ENCODE measurements at places on chromosomes 16 and 17.

DNA sequence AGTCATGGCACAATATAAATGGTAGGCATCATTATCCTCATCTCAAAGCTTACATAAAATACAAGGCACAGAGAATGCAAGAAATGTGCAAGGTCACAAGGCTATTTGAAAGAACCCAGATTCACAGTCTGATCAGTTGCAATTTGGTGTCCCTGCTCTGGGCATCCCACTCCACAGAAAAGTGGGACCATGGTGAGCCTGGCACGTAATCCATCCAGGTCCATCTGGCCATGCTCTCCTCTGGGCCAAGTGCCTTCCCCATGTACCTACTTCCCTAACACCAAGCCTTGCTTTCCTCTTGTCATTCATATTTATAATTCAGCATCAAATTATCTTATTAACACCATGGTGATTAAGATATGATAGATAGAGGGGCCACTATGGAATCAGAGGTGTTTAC lies 390.0 kb downstream of the CDH11 start:
- DNase-seq = no peak

- no peak for DNase-seq
Observed at GRCh38 chr17:71342737-71343136, 778.1 kb upstream of the SOX9 start.

DNA sequence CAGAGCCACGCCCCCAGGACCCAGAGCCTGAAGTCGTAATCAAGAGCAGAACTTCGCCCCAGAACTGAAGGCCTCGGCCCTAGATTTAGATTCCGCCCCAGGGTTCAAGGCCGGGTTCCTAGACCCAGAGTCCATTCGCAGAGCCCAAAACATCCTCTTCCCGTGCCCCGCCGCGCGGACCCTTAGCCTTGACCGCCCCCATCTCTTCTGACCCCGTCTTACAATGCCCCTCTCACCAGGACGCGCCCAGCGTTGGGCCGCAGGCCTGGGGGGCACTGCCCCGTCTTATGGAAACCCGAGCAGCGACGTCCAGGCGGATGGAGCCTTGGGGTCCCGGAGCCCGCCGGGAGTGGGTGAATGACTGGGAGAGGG lies 5.0 kb downstream of the CD19 start:
- DNase-seq = no peak

DNA sequence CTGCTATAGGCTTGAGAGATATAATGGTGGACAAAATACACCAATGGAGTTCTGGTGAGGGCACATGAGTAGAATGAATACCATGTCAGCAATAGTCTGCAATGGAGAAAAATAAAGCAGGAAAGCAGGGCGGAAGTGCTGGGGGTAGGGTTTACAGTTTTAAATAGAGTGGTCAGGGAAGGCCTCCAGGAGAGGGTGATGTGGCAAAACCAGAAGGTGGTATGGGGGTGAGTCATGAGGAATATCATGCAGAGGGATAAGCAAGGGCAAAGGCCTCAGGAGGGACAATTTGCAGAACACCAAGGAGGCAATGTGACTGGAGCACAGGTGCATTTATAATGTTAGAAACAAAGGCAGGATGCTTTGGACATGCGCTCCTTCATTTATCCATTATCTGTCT lies 102.0 kb downstream of the ITFG1 start:
- no peak for DNase-seq

DNA sequence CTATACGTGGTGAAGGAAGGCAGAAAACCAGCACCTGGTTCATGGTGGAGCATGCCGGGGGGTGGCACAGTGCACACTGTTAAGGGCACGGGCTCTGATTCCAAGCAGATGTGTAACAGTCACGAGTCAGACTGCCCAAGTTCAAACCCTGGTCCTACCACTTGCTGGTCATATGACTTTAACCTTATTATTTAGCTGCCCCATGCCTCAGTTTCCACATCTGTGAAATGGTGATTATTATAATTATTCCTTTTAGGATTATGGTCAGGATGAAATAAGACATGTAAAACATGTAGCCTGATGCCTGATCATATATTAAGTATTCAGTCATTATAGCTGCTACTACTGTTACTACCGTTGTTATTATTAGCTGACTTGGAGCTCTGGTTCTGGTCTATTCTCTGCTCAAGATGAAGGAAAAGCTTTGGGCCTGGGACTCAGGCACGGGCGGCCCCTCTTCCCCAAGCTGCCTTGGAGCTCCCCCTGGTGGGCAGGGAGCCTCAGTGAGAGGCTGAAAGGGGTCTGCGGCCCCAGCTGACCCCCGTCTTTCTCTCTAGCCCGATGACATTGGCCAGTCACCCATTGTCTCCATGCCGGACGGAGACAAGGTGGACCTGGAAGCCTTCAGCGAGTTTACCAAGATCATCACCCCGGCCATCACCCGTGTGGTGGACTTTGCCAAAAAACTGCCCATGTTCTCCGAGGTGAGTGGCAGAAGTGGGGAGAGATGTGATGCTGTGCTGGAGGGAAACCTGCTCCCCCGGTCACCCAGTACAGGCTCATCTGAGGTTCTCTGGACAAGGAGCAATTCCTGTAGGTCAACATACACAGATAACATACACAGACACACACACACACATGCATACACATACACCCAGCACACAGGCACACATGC lies 14.0 kb downstream of the NR1D1 start:
- no peak for DNase-seq

DNA sequence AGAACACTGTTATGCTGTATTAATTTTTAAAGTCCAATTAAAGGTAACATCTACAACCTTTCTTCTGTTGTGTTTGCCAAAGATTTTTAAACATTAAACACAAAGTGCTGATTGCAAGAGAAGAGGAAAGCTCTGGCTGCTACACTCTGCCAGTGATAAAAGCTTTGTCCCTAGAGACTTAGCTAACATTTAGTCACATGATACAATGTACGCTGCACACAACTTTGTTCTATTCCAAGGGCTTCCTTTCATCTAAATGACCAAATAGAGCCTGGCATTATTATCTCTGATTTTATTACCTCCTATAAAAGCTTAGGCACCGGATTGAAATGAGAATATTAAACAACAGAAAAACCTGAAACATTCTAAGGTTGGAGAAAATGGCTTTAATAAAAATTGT lies 388.7 kb upstream of the PMFBP1 start:
- no peak for DNase-seq

DNA sequence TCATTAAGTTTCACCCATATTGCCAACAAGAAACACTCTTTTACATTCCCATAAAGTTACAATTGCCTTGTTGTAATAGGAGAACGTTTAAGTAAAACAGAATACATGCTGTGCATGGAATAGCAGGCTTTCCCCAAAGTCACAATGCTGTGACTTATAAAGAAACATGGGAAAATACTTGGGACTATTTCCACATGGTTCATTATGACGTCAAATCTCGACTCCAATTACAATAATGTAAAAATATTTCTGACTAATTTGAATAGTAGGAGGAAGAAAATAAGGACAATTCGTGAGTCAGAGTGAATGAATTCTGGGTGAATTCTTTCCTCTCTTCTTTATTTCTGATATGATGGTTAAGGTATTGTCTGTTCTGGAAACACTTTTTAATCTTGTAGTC lies 52.8 kb downstream of the CDH11 start:
- DNase-seq = no peak

DNA sequence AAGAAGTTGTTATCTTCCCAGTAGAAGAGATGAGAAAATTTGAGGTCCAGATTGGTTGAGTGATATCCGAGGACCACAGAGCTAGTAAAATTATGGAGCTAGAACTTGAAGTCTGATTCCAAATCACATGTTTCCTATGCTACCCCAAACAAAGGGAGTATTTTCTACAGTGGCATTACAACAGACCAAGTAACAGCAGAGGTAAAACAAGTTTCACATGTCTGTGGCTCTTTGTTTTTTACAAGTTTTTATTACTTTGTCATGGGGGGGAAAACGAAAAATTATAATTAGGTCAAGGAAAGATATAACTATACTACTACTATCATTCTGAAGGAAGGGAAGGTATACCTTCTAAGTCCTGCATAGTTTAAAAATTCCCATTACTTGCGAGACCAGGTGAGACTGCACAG lies 49.4 kb downstream of the KANSL1 start:
- DNase-seq = no peak

DNA sequence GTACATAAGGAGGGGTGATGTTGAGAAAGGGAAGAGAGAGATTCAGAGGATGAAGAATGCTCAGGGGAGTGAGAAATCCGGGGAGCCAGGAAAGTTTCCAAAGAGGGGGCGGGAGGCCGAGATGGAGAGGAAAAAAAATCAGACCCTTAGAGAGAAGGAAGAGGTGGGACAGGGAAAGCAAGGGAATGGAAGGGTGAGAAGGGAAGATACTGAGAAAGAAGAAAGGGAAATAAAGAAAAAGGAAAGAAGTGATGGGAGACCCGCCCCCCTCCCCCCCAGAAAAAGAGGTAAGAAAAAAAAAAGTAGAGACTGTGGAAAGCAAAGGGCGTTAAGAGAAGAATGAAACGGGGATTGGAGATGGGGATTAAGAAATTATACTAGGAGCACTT lies 507 bp downstream of the DYNLRB2 start:
- no peak for DNase-seq

GRCh38 chr17:70865993-70866804 lies 696.9 kb downstream of the KCNJ2 start:
- no peak for DNase-seq

Data from cortex of kidney (tissue), 1 donor.